ENCODE measurements at places on chromosomes 3 and 15.

- no peak for DNase-seq
Observed at GRCh38 chr3:64650096-64650622, 37.6 kb downstream of the ADAMTS9 start.

- no peak for DNase-seq
Observed at GRCh38 chr3:25895031-25895430, 105.1 kb downstream of the OXSM start.

GRCh38 chr3:100454677-100455076, 37.7 kb upstream of the TMEM45A start:
- no peak for DNase-seq

DNA sequence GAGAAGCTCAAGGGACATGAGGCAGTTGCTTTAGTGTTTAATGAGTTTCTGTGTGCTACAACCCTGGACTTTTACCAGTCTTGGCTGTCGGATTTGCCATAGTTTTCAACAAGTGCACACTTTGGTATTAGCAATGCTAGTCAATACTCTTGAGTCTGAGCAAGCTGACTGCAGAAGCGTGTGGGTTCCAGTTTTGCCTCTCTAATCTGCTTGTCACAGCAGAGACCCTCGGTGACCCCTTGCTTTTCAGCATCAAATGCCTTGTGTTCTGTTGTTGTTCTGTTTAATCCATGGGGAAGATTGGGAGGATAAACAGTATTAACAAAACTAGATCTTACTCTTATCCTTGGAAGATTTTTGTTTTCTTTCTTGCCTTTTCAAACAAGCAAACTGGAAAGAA, 194.3 kb upstream of the CHRM5 start:
- DNase-seq, result no peak

- no peak for DNase-seq
Observed at GRCh38 chr15:29788433-29789034, 33.7 kb downstream of the TJP1 start.

GRCh38 chr3:108208831-108209230, 13.4 kb downstream of the IFT57 start:
- no peak for DNase-seq

GRCh38 chr3:102537123-102537522, 102.3 kb downstream of the ZPLD1 start:
- no peak for DNase-seq

- DNase-seq, result no peak
Observed at GRCh38 chr3:129039271-129040038, 21.1 kb upstream of the GP9 start.

- no peak for DNase-seq
Observed at GRCh38 chr15:57819646-57820045, 113.1 kb downstream of the POLR2M start.

- no peak for DNase-seq
Observed at GRCh38 chr3:29949131-29949530, 657.3 kb upstream of the TGFBR2 start.

DNA sequence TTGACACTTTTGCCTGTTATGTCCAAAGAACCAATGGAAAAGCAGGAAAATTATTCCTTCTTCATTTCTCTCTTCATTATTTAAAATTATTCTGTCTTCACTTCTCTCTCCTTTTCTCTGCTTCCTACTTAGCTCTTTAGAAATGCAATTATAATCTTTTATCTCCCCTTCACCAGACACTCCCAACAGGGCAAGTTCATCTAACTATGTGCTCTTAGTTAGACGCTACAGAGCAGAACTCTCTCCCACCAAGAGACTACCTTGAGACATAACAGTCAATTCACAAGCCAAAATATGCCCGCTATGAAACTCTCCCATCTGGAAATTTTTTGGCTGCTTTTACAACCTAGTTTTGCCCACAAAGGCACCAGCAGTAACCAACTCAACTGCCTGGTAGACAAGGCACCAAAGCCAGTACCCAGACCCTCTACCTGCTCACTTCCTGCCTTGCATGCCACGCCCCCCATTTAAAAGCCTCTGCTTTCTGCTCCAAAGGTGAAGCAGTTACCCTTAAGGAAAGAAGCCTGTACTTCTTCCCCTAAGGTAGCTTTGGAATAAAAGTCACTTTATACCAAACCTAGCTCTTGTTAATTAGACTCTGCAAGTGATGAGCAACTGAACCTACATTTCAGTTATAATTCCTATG, 28.1 kb downstream of the CCRL2 start:
- DNase-seq, result no peak

DNA sequence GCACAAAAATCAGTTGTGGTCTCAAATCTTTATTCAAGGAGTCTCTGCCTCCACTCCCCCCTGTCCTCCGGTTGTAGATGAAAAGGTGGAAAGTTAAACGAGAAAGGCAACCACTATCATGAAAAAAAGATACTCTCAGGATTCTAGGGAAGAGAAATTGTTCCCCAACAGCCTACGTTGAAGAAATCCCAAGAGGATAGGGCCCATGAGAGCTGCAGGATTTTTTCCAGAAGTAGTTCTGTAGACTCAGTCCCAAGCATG, 14.3 kb downstream of the ZIC1 start:
- no peak for DNase-seq

DNA sequence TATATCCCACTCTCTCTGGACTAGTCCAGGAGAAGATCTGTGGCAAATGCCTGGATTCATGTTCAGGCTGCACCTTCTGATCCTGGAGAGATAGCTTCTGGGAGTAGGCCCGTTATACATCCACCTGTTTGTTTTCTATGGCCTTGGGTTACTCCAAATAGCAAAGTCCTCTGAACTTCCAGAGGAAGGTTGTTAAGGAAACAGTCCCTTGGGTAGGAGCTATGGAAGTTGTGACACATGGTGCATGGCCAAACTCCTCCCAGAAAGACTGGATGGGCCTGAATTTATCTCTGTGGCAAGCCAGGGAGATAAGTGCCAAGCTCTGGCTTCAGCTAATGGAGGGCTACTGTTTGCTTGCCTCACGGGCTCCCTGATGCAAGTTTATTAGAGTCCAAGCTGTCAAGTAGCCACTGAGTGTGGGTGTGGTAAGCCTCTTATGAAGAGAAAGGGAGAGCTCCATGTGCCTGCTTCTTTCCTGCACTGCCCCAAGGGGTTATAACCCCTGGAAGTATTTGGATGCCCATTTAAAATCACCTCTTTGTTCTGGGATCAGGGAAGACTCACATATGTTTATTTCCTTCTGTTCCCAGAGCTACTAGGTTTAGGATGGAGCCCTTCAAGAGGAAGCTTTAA, 328.7 kb upstream of the ATP11B start:
- no peak for DNase-seq

- DNase-seq, result no peak
Observed at GRCh38 chr3:52881871-52882270, 15.5 kb downstream of the STIMATE start.

DNA sequence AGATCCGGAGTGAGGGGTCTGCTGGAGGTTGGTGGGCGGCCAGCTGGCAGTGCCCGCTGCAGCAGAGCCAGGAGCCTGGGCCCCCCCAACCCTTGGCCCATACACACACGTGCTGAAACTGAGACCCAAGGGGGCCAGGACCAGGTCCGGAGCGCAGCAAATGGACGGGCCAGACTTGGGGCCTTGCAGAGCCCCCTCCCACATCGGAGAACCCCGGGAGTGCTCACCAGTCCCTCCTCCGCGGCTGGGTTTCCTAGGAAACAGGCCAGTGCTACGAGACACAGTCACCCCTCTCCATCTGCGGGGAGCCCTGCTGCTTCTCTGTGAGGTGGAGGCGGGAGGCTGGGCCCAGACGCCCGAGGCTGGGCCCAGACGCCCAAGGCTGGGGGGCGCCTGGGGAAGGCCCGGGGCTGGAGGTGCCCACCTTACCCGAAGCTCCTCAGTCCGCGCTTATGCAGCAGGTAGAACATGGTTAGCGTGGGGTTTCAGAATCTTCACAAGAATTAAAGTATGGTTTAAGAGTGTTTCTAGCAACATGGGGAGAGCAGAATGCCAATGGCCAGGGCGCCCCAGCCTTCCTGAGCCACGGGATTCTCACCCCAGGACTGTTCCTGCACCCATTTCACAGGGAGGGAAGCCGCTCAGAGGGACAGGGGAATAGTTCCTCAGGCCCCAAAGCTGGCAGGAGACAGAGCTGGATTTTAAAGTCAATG, 135.0 kb upstream of the PRR20G start:
- no peak for DNase-seq

DNA sequence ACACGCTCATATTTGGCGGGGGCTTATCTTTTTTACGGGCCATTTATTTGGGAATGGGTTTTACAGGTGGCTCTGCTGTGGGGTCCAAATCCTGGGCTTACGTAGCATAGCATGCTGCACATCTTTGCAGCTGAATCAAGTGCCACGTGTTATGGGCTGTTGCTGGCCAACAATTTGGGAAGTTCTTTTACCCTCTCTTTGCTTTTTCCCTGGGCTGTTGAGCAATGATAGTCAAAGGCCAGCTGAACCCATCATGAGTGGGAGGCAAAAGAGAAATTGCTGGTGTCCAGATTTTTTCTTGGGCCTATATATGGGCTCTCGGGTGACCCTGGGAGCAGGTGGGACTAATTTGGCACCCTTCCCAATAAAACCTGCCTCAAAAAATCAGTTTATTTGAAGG, 209.3 kb upstream of the SATB1 start:
- no peak for DNase-seq

DNA sequence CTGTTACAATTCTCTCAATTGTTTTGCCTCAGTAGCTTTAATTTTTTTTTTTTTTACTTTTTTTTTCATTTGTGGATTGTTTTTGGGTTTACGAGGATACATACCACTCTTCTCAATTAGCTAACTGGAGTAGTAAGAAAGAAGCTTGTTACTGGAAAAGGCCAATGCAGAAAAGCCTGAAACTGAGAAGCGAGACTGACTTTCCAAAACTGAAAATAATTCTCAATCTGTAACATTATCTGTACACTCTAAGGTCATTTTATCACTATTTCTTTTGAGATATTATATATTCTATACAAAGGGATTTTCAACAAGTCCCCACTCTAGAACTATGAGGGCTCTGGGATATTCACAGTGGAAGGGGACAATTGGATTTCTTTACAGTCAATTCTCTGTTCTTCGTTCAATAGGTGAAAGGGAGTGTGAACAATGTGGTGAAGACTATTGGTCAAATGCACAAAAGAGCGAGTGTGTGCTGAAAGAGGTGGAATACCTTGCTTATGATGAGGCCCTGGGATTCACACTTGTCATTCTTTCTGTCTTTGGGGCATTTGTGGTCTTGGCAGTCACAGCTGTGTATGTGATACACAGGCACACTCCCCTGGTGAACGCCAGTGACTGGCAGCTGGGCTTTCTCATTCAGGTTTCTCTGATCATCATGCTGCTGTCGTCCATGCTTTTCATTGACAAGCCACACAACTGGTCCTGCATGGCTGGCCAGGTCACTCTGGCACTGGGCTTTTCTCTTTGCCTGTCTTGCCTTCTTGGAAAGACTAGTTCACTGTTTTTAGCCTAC, 83.9 kb upstream of the KCNAB1 start:
- DNase-seq, result no peak

DNA sequence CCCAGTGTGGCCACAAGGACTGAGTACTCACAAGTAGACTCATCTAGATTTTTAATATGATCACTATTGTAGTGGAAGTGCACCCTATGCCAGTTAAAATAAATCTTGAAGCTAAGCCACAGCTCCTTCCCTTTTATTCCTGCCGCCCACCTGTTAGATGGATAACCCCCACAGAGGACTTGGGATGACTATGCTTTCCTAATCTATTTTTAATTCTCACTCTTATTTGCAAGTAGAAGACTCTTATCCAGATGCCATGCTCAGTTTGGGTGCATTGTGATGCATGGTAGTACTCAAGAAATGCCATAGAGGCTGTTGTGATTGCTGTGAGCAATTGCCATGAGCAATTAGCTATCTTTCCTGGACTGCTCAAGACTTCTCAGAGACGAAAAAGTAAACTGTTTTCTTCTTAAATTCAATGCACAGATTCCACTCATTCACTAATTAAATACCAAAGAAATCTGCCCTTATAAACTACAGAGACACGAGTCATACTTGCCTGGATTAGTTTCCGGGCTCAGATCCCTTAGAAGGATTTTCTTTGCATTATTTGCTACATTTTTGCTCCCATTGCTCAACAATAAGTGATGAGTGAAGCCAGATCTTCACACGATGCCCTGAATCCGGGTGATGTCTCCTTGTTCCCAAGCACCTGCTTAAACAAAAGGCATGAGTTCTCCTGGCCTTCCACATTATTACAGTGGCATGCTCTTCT, 472.1 kb downstream of the SOX2 start:
- DNase-seq, result no peak

DNA sequence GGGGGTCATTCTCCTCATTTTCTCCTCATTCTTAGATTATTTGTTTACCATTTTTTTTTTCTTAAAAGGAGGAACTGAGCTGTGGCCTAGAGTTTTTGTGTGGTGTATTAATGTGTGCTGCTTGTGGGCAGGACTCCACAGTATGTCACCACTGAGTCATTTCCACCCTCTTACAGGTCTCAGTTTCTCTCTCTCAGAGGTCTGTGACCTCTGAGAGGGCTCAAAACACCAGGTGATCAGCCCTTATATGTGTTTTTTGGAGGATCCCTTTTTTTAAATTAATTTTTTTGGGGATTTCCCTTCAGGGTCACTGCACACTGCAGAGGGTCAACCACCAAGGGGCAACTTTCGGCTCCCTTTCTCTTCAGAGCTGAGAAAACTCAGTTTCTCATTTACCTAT, 166.4 kb downstream of the SUCNR1 start:
- DNase-seq, result no peak

DNA sequence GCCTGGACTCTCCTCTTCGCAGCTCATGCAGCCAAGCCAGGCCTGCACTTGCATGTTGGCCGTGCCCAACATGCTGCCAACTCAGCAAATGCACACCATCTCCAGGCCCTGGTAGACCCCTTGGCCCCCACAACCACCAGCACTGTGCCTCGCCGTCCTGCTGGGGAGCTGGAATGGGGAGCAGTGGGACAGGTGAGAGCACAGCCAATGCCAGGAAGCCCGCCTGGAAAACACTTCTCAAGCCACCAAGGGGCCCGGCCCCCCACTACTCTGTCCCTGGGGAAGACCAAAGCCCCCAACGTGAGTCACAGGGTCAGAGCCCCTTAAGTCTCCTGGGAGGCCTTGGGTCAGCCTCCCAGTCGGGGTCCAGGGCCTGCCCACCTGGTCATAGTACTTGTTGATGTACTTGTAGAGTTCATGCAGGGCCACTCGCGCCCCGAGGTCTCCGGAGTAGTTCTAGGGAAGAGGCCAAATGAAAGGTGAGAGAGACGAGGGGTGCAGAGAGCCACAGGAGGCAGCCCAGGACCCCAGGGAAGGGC, 24.5 kb downstream of the PLXNB1 start:
- no peak for DNase-seq

- no peak for DNase-seq
Observed at GRCh38 chr15:94235646-94236045, 4.3 kb downstream of the MCTP2 start.

- no peak for DNase-seq
Observed at GRCh38 chr3:47314056-47314764, 31.5 kb downstream of the KLHL18 start.

DNA sequence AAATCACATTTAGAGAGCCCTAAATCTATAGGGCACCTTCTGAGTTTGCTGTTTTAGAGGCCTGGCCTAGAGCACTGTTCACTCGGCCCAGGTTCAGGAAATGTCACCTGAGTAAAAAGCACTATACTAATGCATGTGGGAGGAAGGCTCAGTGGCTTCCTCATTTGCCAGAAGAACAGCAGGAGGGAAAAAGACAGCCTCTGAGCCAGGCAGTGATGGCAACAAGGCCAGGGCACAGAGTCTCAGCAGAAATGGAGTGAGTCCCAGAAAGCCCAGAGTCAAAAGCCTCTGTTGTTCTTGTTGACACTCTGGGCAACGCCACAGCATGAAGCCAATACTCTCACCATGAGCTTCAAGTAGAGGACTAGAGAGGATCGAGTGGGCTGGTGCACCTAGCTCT, 25.9 kb downstream of the LTF start:
- DNase-seq, result no peak

GRCh38 chr15:25239471-25240345, 199.1 kb downstream of the UBE3A start:
- DNase-seq, result no peak
